Activated naive CD8-positive, alpha-beta T cell treated with anti-CD3 and anti-CD28 coated beads, Interleukin-2, amount 10 ng/mL, durations not matched to agents 7 days and 5 days (primary cell): ENCODE measurements at places on chromosomes 5 and 9.

DNA sequence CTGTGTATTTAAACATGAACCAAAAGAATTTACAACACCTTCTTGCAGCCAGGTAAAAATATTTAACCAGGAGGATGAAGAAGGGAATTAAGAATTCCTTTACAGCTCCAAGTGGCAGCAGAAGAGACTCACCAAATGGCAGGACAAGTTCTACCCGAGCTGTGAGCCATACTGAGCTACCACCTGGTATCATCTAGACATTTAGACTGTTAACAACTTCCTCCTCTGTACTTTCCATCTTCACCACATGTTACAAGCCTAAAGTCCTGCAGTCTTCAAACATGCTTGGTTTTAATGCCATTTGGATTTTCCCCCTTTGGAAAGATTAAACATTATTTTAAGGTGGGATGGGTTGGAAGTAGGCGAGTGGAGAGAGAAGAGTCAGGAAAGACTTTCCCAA lies 190.2 kb downstream of the TRPM6 start:
- DNase-seq = no peak

GRCh38 chr9:131745610-131746009 lies 5.7 kb upstream of the RAPGEF1 start:
- DNase-seq = no peak

- no peak for DNase-seq
Observed at GRCh38 chr5:102481054-102481715, 17.6 kb downstream of the SLCO6A1 start.

DNA sequence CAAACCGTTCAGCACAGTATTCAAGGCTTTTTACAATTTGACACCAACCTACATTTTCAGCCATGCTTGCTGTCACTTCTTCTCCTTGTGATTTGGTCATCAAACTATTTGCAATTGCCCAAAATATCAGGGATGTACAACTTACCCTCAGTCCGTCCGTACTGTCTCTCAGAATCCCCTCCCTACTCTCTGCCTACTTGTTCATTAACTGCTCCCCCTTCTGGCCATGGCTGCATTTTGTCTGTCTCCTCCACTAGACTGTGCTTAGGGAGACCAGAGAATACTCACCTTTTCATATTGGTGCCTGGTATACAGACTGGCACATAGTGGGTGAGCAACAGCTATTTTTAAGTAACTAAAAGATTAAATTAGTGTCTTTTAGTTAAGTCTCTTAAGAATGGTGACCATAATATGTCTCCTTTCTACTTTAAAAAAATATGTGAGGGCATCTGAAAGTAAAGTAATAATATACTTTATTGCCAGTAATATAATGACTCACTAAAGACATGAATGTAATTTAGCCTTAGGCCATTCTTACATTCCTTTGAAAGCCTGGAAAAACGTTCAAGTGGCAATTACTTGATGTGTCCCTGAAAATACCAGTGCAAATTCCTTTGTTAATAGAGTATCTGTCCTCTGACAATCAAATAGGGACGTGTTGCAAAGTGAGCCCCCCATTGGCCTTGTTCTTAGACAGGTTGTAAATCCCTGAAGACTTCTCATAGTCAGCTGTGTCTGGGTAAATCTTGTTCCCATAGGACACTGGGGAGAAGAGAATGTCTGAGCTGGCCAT lies 27.8 kb downstream of the PRLR start:
- no peak for DNase-seq

DNA sequence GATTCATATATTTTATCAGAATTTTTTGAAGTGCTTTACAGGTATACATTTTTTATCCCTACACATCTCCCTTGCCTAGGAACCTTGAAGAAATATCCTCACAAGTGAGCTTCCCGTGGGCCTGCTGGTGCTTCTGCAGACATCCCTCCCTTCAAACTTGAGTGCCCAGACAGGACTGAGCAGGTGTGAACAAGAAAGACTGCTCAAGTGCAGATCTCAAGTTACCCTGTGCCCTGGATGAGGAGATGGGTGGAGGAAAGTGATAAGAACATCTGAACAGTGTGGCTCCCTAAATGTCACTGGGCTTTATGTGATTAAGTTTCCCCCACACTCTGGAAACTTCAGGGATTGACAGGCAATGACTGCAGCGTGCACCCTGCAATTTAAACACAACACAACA lies 209.8 kb downstream of the TLE1 start:
- no peak for DNase-seq

DNA sequence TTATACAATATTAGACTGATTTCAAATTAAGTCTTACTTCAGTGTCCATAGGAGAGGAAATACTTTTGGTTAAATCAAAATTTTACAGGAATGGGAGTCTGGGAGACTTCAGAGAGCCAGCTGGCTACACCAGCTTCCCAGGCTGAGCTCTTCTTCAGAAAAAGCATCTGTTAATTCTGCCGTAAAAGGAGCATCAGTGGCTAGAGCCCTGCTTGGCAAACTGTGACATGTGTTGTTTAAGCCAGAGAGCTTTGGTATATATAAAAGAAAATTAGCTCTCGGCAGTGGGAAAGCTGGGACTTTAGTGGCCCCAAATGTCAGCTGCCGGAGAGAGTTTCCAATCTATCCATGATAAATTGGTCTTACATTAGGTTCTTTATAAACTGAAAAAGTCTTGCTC lies 378.8 kb upstream of the TUSC1 start:
- no peak for DNase-seq

GRCh38 chr5:178496642-178497041 lies 93.6 kb downstream of the COL23A1 start:
- DNase-seq = no peak

DNA sequence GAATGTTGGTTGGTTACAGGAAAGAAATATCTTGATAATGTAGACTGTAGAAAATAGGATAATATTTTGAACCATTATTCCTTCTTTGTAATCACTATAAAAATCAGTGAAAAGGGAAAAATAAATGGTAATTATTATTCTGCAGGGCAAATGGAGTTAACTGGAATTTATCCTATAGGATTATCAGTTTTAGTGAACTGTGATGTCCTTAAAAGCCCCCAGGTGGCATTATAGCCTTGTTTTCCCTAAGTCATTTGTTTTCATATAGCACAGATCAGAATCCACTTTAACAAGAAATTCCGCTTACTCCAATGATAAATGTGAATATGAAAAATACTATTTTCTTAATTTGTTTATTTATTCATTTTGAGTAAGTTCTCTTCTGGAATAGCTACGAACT lies 26.2 kb upstream of the WDR41 start:
- no peak for DNase-seq

- no peak for DNase-seq
Observed at GRCh38 chr5:33558489-33558888, 117.7 kb downstream of the TARS1 start.

DNA sequence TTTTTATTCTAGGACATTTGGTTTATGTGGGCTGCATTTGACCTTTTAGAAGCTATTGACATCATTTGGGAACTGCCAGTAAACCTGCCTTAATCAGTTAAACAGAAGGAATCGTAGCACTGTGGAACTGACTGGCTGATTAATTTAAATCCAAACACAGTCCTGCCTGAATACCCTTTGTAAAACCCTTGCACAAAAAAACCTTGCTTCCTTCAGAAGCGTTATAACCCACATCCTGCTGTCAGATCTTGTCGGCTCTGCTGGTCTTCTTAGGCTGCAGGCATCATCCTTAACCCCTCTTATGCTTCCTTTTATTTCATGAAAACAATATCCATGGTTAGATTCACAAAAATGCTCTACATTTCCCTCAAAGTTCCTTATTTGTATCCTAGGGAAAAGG lies 46.3 kb downstream of the PAM start:
- DNase-seq = no peak

DNA sequence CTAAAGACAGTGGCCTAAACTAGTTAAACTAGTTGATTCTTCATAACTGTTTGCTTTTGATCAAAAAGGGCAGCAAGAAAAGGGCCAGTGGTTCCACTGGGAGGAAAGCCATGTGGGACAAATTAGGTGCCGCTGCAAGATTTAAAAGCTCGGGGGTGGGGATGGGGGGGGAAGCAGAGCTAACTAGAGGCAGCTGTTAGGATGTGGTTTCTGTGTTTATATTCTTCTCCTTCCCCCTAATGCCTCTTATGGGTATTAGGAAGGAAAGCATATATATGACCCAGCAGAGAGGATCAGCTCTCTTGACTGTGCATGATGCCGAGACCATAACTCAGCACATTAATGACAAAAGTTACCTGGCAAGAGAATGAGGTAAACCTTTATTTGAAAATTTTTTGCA lies 65.7 kb downstream of the EFNA5 start:
- DNase-seq = no peak

GRCh38 chr5:134564396-134564795 lies 38.9 kb downstream of the JADE2 start:
- DNase-seq = no peak

DNA sequence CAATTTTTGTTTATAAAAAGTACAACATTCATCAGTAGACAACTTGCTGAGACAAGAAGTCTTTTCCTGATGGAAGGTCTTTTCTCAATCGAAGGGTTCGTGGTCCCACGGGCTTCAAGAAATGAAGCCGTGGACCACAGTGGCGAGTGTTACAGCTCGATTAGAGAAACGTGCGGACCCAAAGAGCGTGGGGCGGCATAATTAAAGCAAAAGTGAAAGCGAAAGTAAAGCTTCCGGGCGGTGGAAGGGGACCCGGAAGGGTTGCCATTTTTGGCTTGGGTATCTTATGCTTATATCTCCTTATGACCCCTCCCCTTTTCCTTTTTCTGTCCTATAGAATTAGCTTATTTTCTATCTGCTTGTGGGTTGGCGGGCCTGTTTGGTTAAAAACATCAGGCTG lies 2309.4 kb upstream of the ACO1 start:
- DNase-seq = no peak

DNA sequence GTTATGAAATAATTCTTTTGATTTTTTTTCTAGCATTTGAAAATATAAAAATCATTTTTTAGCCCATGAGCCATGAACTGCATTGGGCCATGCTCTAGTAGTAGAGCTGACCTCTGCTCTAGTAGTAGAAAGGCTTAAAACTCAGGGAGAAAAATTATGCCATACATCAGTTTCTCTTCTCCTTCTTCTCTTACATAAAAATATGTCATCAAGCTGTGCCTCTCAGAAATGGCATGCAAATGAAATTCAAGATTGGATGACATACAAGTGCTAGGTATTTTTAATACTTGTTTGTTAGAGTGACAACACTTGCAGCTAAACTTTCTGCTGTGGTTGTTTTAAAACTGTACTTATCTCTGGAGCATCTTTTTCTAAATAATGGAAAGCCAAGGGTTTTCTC lies 42.1 kb upstream of the TMOD1 start:
- no peak for DNase-seq

DNA sequence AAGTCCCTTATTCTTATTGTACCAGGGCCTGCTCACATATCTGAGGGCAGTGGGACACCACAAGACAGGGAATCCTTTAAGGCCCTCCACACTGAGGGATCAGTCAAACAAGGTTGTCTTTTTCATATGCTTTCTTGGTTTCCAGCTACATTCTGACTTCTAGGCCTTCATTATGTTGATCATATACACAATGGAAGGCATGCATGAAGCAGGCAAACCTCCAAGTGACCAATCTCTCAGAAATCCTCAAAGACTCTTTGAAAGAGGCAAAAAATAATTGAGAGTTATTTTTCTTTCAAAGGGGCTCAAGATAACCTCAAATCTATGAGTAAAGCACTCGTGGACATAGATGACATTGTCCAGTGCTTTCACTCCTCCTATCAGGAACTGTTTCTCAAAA lies 1195.9 kb upstream of the ACO1 start:
- no peak for DNase-seq

DNA sequence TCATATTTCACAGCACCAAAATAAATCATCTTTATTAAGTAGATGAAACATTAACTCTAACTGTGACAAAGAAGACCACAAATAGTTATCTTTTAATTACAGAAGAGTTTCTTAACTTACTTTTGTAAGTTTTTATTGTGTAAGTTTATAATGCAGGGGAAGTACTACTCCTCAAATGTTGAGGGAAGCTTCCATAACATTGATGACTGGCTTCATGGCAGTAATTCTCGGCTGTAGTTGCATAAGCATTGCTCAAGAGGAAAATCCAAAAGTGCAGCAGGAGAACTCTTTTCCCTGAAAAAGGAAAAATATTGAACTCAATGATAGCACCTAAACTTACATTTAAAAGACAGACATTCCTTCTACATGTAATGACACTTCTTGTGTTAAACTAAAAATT lies 4.6 kb downstream of the TSLP start:
- no peak for DNase-seq

DNA sequence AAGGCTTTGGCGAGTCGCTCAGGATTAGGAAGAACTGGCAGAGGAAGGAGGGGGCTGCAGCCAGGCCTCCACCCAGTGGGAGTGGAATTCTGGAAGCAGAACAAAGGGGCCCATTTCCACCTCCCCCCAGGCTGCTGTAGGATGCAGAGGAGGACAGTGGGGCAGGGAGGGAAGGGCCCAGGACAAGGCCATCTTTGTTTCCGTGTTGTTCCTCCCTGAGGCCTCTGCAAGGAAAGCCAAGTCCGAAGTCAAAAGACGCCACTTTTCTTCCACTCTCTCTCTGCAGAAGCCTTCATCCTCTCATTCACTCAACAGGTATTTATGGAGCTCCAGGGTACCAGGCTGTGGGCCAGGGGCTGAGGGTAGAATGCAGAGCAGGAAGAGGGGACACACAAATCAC lies 70.7 kb downstream of the ENTREP1 start:
- DNase-seq = no peak

GRCh38 chr5:147223343-147223742 lies 11.5 kb upstream of the STK32A start:
- DNase-seq = no peak

- no peak for DNase-seq
Observed at GRCh38 chr5:126947146-126948010, 83.0 kb downstream of the MARCHF3 start.

DNA sequence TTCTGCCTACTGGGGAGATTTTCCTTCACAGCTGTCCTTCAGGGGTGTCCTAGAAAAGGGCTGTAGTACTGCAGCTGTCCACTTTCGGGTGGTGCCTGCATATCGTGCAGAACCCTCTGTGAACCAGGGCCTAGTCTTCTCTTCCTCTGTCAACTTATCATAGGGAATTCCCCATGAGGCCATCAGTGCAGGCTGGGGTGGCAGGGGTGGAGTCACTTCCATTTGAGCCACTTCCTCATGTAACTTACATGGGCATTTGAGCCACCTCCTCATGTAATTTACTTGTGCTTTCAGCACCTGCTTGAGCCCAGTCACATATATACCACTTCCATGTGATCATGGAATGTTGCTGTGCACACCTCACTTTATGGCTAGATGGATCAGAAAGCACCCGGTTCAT lies 742.0 kb upstream of the RGMB start:
- no peak for DNase-seq

DNA sequence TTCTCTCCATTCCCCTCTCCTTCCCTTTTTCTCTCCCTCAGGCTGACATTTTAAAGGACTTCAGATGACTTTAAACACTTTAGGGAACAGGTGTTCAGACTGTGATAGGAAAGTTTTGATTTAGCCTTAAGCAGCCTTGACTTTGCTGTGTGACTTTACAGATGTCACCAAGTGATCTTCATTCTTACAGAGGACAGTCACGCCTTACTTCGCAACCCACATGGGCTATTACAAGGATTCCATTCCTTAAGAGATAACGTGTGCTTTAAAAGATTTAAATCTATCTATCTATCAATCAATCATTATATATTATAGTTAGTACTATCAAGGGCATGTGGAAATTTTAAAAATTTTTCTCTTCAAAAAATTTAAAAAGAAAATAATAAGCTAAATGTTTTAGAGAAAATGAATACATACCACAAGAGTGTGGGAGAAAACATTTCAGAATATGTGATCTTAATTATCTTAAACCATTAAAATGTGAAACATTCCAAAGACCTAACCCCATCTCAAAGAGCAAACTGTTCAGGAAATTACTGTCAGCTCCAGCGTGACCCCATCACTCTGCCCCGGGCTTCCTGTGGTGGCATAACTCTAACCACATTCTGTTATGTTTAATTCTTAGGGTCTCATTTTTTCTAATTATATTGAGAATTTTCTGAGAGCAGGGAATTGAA lies 530.5 kb downstream of the SEMA5A start:
- DNase-seq = no peak
